ENCODE measurements at places on chromosomes 12 and 14. TPM values are rescaled to one million over a fixed set of nuclear protein-coding genes. Genes with fewer than 3 reads are reported as not detected.
A peak's percentile ranks its signal among the peaks of the same experiment; 100 is the strongest.

Gene IL31
- total RNA-seq = not detected

Gene MANSC4
- total RNA-seq = not detected

DNA sequence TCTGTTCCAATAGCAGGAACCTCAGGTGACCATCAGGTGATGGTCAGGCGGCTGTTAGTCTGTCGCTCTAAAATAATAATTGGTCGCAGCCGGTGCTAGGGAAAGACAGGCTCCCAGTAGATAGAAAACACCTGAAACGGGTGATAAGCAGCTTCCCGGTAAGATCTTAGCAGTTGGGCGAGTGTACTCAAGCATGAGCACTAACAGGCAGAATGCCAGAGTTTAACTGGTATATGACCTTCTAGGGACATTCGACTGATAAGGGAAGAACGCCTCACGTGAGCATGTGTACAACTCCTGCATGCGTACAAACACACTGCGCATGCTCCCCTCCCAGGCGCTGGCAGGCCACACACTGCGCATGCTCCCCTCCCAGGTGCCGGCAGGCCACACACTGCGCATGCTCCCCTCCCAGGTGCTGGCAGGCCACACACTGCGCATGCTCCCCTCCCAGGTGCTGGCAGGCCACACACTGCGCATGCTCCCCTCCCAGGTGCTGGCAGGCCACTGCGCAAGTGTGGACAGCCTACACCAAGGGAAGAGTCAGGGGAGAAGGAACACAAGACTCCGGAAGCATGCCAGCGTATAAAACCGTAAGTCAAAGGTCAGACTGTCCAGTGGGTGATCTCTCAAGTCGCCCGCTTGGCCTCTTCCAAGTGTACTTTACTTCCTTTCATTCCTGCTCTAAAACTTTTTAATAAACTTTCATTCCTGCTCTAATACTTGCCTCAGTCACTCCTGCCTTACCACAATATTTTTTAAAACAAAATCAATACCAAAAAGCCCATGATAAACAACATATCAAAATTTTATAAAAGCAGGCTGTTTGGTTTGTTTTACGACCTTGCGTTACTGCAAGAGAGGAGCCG lies 24.5 kb downstream of the GPRC5D start:
- no peaks in the 10 kb centered on the region for H3K4me1 ChIP-seq
- no peak overlapping the region for H3K27ac ChIP-seq
- peak; percentile 68 for DNase-seq
- no peaks in the 10 kb centered on the region for H3K27me3 ChIP-seq
- no peaks in the 10 kb centered on the region for H3K36me3 ChIP-seq

Gene CLEC2B
- 19.6 TPM for total RNA-seq
